ENCODE measurements at places on chromosomes 3 and 15.

DNA sequence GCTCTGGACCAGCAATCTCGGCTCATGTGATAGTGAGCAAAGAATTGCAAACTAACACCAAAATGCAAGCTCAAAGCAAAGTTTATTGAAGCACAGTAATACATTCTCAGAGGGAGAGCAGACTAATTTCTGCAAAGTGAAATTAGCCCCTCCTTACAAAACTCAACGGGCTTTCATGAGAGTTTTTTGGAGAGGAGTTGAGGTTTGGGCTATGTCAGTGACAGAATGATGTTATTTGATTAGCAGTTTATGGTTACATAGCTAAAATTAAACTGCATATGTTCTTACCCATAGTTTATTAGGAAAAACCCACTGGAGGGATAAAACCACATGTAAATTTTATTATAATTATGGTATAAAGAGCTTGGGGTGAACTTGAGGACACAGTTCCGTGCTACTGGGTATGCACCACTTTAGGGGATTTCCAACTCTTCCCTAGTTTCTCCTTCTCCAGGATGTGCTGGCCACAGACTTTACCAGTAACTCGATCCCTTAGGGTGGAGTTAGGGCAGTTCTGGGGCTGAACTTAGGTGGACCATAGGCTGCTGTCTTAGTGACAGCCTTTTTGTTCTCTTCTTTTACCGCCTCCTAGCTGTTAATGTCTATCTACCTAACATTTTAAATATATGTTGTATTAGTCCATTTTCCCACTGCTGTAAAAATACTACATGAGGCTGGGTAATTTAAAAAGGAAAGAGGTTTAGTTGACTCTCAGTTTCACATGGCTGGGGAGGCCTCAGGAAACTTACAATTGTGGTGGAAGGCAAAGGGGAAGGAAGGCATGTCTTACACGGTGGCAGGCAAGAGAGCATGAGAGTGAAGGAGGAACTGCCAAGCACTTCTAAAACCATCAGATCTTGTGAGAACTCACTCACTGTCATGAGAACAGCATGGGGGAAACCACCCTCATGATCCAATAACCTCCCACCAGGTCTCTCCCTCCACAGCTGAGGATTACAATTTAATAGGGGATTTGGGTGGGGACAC lies 8.9 kb upstream of the AADACL2 start:
- no peak for DNase-seq

DNA sequence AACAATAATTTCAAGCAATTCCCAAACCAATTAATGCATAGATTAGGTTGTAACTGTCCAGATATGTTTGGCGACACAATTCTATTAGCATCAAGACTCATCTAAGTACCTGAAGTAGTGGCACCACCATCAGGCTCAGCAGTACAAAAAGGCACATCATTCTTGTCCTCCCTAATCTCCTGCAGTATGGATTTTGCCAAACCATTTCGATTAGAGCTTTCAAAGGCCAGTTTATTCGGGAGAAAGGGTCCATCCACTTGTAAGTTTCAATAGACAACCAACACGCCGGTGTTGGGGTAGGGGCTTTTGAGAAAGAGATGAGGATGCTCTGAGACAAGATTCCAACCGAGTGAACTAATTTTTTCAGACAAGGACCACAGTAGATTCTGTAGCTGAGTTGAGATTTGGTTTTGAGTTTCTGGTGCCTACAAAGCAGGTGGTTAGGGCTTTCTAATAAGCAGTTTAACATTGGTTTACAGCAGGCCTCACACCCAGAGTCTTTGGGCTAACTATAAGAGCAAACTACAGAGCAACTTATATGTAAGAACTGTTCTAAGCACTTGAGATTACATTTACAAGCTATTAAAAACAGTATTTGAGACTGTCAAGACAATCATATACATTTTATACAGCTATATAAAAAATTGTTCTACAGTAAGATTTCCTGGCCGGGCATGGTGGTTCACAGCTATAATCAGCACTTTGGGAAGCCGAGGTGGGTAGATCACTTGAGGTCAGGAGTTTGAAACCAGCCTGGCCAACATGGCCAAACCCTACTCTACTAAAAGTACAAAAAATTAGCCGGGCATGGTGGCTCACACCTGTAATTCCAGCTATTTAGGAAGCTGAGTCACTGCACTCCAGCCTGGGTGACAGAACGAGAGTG lies 4.5 kb downstream of the RPL22L1 start:
- no peak for DNase-seq

GRCh38 chr15:79311901-79312553 lies 1.1 kb downstream of the TMED3 start:
- no peak for DNase-seq

- DNase-seq: no peak
Observed at GRCh38 chr3:71780430-71780829, 4.5 kb downstream of the PROK2 start.

DNA sequence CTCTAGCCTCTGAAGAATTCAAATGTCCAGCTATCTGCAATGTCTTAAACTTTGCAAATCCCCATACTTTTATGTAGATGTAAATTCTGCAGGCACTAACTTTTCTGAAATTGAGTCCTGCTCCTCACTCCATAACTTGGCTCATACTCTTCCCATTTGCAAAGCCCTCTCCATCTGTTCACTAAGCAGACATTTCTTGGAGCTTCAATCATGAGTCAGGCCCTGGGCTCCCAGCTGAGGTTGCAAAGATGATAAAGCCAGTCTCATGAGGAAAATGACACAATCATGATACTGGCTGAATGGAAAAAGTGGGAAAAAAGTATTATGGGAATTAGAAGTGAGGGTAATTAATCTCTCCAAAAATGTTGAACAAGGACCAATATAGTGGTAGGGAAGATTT lies 507.6 kb downstream of the NR2F2 start:
- no peak for DNase-seq

DNA sequence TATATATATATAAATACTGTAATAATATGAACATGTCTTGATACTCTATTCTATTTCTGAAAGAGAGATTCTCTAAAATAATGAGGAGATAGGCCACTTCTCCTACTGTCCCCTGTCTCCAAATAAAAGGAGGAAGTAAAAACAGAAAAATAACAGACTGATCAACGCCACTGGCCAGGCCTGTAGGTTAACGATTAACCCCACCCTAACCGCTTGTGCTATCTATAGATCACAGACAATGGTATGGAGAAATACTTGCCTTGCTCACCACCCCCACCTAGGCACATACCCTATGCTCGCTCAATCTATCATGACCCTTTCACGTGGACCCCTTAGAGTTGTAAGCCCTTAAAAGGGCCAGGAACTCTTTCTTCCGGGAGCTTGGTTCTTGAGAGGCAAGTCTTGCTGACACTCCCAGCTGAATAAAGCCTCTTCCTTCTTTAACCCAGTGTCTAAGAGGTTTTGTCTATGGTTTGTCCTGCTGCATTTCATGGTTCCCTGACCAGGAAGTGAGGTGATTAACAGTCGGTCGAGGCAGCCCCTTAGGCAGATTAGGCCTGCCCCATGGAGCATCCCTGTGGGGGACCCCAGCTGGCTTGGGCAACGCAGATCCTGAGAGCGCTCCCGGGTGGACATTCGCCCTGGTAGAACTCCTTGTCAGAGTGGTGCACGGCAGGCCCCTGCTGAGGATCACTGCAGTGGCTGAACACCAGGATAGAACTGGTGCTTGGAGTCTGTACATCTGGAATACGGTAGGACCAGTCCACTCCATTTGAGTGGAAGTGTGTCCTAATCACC lies 521.8 kb upstream of the CNTN3 start:
- DNase-seq: no peak

DNA sequence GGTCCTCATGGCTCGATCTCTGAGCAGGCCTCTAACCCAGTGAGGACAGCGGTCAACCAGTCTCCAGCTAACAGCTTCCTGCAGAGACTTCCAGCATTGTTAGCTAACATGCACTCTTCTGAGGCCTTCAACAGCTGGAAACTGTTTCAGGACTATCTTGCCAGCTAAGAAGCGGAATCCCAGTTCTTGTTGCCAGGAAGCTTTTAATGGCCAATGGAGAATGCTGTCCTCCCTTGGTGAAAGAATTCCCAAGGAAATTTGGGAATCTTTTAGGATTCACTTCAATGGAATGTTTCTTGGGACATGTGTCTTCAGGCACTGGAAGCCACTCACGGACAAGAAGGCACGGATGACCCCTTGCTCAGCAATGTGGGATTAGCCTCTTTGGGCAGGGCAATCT lies 91.7 kb downstream of the CEMIP start:
- DNase-seq: no peak

GRCh38 chr3:157113832-157114505 lies 46.0 kb downstream of the CCNL1 start:
- DNase-seq: no peak

GRCh38 chr15:51270706-51271105 lies 67.7 kb downstream of the CYP19A1 start:
- DNase-seq: no peak

DNA sequence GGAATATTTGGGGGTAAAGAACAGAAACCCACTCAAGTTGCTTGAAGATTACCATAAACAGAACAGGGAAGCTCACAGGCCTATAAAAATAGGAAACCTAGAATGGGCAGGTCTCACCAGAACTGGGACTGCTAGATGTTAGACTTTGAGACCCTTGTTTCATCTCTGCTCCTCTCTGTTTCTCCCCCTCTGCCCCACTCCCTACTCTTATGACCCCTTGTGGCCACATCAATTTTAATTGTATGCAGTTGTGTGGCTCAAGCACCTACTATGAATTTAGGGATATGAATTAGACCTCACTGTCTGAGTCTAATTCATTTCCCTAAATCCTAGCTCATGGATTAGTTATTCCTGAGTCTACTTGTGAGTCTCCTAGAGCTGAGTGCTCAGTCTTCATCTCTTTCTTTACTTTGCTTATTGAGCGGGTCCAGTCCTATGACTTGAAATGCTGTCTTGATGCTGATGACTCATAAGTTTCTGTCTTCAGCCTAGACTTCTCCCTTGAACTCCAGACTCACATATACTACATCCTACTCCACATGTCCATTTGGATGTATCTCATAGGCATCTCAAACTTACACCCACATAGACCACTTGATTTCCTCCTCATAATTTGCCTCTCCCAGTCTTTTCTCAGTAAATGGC lies 78.7 kb downstream of the ITPR1 start:
- no peak for DNase-seq

DNA sequence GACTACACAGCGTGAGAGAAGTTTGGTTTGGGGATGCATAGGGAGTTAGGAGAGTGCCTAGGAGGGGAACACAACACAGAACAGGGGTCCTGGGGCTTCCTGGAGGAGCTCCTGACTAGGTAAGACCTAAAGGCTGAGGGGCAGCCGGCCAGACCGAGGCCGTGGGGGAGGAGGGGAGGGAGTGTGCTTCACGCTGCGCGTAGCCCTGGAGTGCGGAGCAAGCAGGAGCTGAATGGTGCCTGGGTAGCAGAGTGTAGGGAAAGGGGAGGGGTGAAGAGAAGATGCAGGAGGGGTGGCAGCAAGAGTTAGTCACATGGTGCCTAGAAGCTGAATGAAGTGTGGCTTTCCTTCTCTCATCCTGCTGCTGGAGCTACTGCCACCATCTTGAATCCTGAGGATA lies 32.4 kb upstream of the HHATL start:
- DNase-seq: no peak

- DNase-seq: no peak
Observed at GRCh38 chr3:13727890-13728289, 152.0 kb downstream of the WNT7A start.

GRCh38 chr3:76958274-76958673 lies 81.6 kb upstream of the ROBO2 start:
- no peak for DNase-seq

GRCh38 chr3:60027335-60027734 lies 977.5 kb upstream of the CFAP20DC start:
- DNase-seq: no peak

DNA sequence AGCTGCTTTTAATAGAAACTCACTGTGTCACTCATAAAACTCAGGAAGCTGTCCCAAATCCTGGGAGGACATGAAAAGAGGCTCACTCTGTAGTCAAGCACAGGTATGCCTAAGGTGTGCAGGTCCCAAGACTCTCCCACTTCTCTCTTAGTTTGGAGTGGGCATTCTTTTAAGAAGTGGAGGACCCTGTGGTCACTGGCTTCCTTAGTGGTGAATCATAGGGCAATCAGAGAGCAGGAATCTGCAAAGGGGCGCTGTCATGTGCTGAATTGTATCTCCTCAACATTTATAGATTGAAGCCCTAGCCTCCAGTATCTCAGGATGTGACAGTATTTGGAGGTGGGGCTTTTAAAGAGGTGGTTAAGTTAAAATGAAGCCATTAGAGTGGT lies 47.2 kb upstream of the ZBTB38 start:
- no peak for DNase-seq

- peak; percentile 65 for DNase-seq
Observed at GRCh38 chr15:40279437-40280141, 3.3 kb downstream of the ANKRD63 start.

- no peak for DNase-seq
Observed at GRCh38 chr3:189304465-189305351, 132.9 kb downstream of the TPRG1 start.

DNA sequence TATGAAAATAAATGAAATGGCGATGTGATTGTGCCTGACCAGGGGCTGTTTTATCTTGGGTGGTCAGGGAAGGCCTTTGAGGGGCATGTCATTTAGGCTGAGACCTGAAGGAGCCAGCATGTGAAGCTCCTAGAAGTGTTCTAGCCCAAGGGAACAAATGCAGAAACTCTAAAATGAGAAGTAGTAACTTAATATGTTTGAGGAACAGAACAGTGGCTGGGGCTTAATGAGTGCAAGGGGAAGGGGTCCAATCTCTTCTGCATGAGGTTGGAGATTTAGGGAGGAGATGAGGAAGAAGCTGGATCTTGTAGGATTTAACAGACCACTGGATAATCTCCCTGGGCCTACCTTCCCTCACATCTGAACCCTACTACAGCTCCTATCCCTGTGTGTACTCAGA lies 110.5 kb downstream of the AKAP13 start:
- no peak for DNase-seq

- no peak for DNase-seq
Observed at GRCh38 chr3:150469031-150469930, 61.2 kb downstream of the TSC22D2 start.

DNA sequence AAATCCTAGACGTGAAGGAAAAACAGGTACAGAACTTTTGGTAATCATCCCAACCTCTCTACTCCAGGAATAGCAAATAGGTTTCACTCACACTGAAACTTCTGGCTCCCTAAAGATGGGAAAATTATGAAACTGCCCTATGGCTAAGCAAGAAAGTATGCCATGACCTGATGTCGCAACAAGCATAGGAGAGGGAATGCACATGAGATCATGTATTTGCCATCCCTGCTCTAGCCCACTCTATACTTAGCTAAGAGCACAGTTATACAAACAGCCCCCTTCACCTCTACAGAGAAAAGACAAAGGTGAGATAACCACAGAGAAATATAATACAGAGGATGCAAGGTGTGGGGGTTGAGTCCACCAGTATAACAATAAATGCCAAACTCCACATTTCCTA lies 102.7 kb downstream of the TBC1D5 start:
- no peak for DNase-seq

DNA sequence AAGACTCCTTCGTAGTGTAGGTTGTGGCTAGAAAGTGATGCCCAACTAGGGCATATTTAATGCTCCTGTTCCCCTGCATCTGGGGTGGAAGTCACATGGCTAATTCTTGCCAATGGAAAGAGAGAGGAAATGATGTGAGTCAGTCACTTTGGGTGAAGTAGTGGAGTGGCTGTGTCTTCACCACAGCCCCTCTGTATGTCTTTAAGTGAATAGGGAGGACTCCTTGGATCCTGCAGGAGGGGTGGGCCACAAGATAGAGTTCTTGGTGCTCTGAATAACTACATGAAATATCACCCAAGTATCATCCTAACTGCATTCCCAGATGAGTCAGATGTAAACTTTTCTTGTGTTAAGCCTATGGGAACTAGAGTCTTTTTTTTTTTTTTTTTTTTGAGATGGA lies 17.8 kb upstream of the MB21D2 start:
- DNase-seq: no peak

Measured in effector CD4-positive, alpha-beta T cell (primary cell).